ENCODE measurements at places on chromosomes 2 and 18.

DNA sequence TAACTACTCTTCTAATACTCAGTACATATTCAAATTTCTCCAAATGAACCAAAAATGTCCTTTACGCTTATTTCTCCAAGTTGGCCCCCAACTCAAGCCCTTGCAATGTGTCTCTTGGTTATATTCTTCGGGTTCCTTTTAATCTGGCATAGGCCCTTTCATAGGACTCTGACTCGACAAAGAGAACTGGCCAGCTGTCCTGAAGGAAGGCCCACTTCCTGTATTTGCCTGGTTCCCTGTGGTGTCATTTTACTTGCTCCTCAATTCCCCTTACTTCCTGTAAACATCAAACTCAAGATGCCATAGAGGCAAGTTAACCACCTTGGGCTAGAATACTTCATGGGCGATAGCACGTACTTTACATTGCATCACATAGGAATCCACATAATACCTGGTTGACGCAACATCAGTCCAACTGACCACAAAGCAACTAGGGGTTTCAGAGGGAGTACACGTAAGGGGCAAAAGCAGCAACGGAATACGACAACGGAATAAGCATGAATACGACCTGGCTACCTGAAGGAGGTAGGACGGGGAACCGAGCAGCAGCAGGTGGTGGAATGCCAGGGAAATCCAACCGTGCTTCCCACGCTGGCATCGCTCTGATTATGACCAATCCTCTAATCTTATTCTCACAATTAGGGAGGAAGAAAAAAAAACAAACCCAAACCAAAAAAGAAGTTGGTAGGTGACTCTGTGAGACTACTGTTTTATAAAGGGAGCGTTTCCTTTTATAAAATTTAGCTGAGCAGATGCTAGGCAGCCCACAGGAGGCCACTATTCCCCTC lies 823 bp upstream of the GORASP2 start:
- no peak for DNase-seq

DNA sequence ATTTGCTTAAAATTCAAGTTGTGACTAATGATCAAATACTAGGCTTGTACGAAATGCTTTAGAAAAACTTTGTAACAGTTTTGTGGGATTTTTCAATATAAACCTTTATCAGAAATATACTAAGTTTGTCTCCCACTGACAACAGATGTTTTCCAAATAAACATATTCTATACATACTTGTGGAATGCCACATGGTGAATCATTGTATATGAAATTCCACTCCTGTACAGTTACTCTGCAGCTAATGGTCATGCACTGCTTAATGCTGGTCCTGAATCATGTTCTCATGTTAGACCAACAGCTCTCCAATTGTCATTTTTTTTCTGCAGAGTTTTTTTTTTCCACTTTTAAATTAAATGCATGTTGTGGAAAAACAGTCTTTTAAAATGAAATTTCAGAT lies 90.1 kb downstream of the DPP4 start:
- no peak for DNase-seq

DNA sequence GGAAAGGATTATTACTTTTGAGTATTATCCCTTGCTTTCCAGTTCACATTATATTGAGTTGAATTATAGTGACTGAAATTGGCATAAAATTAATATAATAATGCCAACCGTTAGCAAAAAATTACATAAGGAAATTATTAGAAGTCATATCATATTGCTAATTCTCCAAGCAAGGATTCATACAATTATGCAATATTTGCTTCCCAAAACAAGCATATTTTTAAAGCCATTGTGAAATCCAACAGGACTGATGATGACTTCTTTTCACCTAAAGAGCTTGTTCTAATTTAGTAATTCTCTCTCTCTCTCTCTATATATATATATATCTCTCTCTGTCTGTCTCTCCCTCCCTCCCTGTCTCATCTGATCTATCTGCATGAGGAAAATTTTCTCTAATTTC lies 283.5 kb downstream of the DSEL start:
- no peak for DNase-seq

GRCh38 chr18:9516437-9517064 lies 41.2 kb downstream of the RALBP1 start:
- no peak for DNase-seq

DNA sequence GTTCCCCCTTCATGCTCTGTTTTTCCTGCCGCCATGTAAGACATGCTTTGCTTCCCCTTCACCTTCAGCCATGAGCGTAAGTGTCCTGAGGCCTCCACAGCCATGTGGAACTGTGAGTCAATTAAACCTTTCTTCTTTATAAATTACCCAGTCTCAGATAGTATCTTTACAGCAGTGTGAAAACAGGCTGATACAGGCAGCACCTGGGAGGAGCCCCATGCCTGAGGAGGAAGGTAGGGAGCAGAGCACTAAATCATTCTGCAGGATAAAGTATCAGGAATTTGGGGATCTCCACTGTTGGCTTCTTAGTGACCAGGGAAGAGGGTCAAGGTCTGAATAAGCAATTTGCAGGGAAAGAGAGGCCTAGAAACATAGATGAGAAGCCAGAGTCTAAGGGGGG lies 78.0 kb downstream of the KCNF1 start:
- no peak for DNase-seq

DNA sequence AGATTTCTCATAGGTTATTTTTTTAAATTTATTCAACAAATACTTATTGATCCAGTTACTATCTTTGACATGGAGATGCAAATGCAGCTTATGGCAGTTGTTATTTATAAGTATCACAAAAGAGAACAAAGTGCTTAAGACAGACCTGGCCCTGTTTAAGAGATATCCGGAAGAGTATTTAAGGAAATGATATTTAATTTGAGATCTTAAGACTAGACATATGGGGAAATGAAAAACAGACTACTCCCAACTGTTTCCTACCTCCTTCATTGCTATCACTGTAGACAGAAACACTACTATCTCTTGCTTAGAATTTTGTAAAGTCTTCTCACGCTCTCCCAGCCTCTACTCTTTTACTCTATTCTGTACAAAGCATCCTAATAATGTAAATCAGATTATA lies 36.0 kb downstream of the RPRD1A start:
- DNase-seq = no peak

GRCh38 chr18:79548077-79548450 lies 131.5 kb upstream of the CTDP1 start:
- no peak for DNase-seq

GRCh38 chr2:768451-768850 lies 91.2 kb upstream of the TMEM18 start:
- DNase-seq = no peak

DNA sequence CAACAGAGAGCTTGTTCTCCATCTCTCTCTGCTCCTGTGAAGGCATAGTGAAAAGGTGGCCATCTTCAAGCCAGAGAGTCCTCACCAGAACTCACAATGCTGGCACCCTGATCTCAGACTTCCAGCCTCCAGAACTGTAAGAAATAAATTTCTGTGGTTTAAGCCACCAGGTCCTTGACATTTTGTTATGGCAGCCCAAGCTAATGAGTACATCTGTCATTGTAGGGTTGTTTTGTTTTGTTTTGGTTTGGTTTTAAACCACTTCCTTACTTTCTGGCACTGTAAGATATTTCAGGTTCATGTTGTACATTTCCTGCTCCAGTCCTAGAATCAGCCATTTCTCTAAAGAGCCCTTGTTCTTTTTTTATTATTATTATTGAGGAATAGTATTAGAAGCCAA lies 171.2 kb downstream of the CPS1 start:
- DNase-seq = no peak

GRCh38 chr18:11178951-11179549 lies 29.7 kb upstream of the PIEZO2 start:
- DNase-seq = no peak

DNA sequence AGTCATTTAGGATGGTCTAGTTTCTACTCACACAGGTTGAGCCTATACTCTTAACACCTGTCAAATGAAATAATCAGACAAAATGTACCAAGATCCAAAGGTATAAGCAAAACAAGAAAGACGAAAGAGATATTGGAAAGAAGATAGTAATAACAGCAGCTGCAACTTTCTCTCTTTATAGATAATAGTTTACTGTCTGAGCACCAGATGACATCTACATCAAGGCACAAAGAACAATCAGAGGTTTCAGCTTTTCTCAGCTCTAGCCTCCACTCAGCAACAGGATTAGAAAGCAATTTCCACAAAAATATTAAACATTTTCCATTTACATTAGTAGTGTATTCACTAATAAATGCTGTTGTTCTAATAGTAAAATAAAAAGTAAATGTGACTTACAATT lies 66.3 kb downstream of the RTTN start:
- DNase-seq = no peak

GRCh38 chr2:6828299-6828584 lies 37.5 kb downstream of the CMPK2 start:
- no peak for DNase-seq

Data from stimulated activated CD8-positive, alpha-beta memory T cell treated with anti-CD3 and anti-CD28 coated beads, Interleukin-7, amount 100 ng/mL, for 1 hour (primary cell).